NCI-H460 (cell line): ENCODE measurements at places on chromosomes 7 and 10. TPM values are rescaled to one million over a fixed set of nuclear protein-coding genes. Genes with fewer than 3 reads are reported as not detected.

Gene NKX1-2
- total RNA-seq = 0.02 TPM in 1 of 2 replicates, not detected in the other

Gene POT1
- 65.0 and 71.5 TPM in 2 replicates for total RNA-seq

Gene CEP41
- 19.3 and 22.4 TPM in 2 replicates for total RNA-seq

Gene PKD2L1
- 0.05 TPM in 1 of 2 replicates, not detected in the other for total RNA-seq

Gene CHN2
- total RNA-seq = 3.3 and 3.6 TPM in 2 replicates

Gene TDRD1
- total RNA-seq = not detected in 2 replicates

Gene SUGCT
- 0.66 and 1.3 TPM in 2 replicates for total RNA-seq

GRCh38 chr7:36724996-36725395, 702 bp upstream of the AOAH start:
- no peak for DNase-seq

- DNase-seq = no peak
Measured at GRCh38 chr7:40356312-40356711, 221.5 kb downstream of the SUGCT start.

- DNase-seq = no peak
Measured at GRCh38 chr7:147569116-147569913, 1021.3 kb upstream of the C7orf33 start.

GRCh38 chr10:36450380-36450779, 675.0 kb upstream of the ANKRD30A start:
- no peak for DNase-seq

DNA sequence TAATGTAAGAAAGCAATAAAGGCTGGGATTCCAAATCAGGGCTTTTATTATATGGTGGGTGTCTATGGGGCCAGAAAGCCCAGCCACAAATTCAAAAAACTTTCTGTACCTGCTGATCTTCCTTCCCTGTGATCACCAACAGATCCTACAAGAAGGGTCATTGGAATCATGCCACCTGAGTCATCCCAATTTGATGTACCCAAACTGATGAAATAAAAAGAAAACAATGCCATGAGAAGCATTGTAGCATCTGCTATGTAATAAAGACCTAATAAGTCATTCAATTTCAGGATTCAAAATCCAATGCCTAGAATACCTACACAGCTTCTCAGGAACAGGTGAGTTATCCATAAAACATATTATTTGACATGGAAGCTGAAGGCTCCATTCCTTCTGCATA, 228.8 kb downstream of the DKK1 start:
- DNase-seq = no peak

GRCh38 chr10:28569506-28570159, 36.7 kb downstream of the WAC start:
- DNase-seq = no peak

DNA sequence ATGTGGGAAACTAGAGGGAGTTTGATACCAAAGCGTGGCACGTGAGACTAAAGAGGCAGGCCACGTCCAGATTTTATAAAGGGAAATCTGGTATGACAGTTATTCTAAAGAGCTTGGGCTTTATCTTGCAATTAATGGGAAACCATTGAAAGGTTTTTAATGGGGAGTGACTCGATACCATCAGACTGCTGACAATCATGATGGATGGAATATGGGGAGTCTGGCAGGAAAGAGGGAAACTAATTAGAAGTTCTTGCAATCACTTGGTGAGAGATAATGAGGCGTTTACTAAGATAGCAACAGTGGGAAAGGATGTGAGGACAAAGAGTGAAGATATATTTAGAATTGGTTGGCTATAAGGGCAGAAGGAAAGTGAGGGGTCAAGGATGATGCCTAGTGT, 94.0 kb downstream of the MBL2 start:
- no peak for DNase-seq

DNA sequence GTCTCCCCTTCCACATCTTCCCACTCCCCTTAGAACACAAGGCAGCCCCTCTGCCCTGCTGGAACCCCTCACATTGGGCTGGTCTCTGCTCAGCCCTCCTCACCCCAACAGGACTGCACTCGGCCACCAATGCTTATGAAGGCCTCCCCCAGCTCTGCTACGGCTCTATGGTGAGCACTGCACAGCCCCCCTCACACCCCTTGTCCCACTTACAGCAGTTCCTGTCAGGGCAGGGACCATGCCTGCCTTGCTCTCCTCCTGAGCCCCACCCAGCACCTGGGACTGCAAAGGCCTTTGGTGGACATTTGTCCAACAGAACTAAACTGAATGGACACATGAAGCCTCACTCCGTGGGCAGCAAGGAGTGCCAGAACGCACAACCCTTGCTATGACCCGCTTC, 171.9 kb downstream of the GRID1 start:
- DNase-seq = no peak

- peak; percentile 8 for DNase-seq
Measured at GRCh38 chr10:110273474-110273873, 31.2 kb downstream of the SMNDC1 start.

DNA sequence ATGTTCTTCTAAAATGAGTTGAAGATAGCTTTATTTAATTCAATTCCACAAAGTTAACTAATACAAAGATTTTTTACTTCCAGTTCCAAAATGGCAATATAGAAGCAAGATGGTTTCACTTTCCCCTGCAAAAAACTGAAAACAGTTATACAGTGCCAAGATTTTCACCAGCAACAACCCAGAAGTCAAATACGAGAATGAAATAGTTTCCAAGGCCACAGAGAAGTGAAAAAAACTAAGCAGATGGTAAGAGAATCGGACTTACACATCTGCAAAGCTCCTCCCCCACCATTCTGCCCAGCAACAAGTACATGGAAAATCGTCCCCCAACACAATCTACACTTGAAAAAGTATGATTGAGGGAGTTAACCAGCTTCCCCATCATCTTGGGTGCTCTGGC, 30.3 kb upstream of the KEL start:
- DNase-seq = no peak

DNA sequence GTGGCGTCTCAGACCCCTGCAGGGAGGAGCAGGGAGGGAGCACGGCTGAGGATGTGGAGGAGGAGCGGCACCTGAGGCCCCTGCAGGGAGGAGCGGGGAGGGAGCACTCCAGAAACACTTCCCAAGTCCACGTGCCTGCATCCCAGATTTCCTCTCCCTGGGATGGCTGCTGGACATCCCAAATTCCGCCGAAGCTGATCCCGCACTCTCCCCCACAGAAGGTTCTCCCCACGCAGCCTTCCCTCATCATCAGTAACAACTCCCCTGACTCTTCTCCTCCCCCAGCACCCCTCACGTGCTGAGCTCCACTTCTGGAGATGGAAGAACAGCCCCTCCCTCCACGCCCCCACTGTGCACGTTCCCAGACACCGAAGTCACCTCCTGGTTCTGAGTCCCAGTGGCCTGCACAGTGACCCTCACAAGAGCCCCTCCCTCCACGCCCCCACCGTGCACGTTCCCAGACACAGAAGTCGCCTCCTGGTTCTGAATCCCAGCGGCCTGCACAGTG, 17.8 kb upstream of the FOXL3 start:
- no peak for DNase-seq

- no peak for DNase-seq
Measured at GRCh38 chr7:67947191-67947590, 950.6 kb downstream of the TYW1 start.
